ENCODE measurements at places on chromosomes 12 and 14.

DNA sequence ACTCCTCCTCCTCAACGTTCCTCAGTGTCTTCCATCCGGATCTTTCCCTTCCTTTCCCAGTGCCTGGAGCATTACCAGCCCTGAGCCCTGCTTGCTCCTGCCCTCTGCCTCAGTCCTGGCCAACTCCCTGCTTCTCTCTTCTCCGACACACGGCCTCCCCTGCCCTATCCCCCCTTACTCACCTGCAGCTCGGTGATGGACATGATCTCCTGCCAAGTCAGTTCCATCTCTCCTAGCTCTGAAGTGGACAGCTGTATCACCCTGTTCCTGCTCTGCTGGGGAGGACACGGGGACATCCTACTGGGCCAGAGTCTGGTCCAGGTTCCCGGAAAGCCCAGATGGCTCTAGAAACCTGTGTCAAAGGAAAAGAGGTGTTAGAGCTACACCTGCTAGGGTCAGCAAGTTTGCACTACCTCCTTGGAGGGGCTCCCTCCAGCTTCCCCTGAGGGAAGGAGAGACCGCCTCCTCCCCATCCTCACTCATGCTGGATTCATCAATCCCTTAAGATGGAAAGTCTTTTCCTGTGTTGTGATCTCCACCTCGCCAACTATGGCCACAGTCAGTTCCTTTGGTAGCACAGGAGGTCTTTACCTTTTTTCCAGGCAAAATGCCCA lies 5.8 kb downstream of the NFE2 start:
- no peak for DNase-seq

- no peak for DNase-seq
These were observed 418.1 kb downstream of the LRIG3 start for GRCh38 chr12:58502226-58502625.

DNA sequence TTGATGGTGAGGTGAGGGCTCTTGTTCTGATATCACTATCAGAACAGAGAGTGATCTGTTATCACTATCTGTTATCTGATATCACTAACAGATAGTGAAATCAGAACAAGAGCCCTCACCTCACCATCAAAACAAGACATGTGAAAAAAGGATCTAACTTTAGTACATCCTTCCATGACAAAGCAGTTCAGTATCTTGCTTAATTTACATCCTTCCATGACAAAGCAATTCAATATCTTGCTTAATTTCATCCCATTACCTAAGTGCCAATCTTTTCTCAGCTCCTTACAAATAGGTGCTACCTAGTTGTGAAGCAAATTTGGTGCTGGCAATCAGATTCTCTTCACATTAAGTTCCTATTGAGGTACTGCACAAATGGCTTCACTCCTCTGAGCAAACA lies 1865.6 kb upstream of the FLRT2 start:
- DNase-seq: no peak

DNA sequence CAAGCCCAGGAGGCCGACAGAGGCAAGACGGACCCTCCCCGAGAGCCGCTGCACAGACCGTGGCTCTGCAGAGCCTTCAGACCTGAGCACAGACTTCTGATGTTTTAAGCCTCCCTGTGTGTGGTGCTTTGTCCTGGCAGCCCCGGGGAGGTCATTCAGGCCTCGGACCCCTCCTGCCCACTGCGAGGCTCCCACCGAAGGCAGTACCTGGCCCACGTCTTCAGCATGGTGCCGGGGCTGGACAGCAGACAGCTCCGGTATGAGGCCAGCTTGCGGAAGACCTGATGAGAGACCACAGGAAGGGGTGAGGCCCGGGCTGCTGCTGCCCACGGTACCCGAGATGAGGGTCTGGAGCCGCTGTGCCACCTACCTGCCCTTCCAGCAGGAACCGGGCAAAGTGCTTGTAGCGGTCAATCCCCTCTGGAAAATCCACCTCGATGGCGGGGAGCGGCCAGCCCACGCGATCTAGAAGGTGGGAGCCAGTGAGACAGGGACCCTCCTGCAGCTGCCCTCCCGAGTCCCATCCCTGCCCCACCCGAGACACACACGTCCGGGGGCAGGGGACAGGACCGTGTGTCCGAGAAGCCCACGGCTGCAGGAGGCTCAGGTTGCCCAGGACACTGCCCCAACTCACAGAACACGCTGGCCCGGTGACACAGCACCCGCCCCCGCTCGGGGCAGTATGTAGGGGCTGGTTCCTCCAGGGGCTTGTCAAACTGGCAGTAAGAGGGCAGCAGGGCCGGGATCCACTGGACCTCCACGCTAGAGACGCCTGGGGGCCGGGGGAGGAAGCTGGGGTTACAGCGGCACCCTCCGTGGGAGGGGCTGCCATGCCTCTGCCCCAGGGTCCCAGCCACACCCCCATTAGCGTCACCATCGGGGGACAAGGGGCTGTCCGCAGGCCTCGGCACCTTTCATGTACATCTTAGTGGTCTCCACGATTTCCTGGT lies 35.6 kb upstream of the UBC start:
- no peak for DNase-seq

- no peak for DNase-seq
These were observed 29.0 kb downstream of the FAM234B start for GRCh38 chr12:13073173-13073572.

- no peak for DNase-seq
These were observed 40.3 kb downstream of the ADGRD1 start for GRCh38 chr12:130993759-130994670.

Measured in GOT3 (cell line).